ENCODE measurements at places on chromosomes 7 and 10.

DNA sequence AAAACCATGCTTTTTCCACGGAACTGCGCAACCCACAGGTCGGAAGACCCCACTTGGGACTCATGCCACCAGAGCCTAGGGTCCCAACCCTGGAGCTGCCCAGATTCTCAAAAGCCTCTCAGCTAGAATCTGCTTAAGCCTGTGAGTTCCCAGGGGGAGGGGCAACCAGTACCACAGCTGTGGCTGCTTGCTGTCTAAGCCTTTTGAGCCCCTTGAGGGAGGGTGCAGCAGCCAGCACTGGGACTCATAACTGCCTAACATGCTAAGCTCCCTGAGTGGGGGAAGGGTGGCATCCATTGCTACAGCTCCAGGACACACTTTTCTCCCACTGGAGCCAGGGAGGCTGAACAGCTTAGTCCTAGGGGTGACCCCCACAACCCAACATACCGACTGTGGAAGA is 485.6 kb upstream of the GRM3 start:
- DNase-seq: no peak

GRCh38 chr7:18821554-18821953 is 295.9 kb downstream of the TWIST1 start:
- DNase-seq: no peak

- no peak for DNase-seq
Measured at GRCh38 chr7:140485500-140486265, 6.4 kb upstream of the MKRN1 start.

DNA sequence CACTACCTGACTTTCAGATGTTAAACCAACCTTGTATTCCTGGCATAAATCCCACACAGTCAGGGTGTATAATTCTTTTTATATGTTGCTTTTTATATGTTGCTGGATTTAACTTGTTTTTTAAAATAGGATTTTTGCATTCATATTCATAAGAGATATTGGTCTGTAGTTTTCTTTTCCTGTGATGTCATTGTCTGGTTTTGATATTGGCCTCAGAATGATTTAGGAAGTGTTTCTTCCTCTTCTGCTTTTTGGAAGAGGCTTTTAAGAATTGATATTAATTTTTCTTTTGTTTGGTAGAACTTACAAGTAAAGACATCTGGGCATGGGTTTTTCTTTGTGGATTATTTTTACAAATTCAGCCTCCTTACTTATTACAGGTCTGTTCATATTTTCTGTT is 93.1 kb downstream of the CARD11 start:
- no peak for DNase-seq

DNA sequence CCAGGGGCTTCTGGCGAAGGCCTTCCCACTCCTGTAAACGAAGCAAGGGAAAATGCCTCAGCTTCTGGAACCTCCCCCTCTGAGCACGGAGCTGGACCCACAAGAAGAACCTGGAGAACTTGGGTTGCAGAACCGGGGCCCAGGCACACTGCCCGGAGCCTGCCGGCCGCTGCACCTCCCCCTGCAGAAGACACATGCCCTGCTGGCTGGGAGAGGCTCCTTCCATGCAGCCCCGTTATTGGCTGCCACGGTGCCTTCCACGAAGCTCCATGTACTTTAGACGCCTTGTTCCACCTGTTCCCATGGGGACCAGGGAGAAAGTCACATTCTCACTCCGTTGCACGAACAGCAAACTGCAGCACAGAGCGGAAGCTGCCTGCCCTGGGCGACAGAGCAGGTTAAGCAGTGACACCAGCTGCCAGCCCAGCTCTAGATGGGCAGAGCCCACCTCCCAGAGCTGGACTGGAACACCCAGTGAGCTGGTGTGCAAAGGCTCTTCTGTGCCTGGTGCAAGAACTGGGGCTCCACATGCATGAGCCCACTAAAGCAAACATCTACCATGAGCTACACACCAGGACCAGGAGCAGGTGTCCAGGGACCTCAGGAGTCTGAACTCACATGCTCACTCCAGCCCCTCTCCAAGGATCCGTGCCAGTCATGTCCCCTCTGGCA is 70.1 kb downstream of the TNS3 start:
- DNase-seq: no peak

- DNase-seq: no peak
Measured at GRCh38 chr7:104136561-104136960, 71.3 kb downstream of the ORC5 start.

Measured in stimulated activated CD8-positive, alpha-beta memory T cell treated with anti-CD3 and anti-CD28 coated beads, Interleukin-7, amount 100 ng/mL, for 48 hours (primary cell).